Testis (tissue), 5 donors: ENCODE measurements at places on chromosomes 1 and 21.
A peak's percentile ranks its signal among the peaks of the same experiment; 100 is the strongest.

- no peak for DNase-seq
These were observed 3.8 kb upstream of the TMEM222 start for GRCh38 chr1:27318136-27318535.

DNA sequence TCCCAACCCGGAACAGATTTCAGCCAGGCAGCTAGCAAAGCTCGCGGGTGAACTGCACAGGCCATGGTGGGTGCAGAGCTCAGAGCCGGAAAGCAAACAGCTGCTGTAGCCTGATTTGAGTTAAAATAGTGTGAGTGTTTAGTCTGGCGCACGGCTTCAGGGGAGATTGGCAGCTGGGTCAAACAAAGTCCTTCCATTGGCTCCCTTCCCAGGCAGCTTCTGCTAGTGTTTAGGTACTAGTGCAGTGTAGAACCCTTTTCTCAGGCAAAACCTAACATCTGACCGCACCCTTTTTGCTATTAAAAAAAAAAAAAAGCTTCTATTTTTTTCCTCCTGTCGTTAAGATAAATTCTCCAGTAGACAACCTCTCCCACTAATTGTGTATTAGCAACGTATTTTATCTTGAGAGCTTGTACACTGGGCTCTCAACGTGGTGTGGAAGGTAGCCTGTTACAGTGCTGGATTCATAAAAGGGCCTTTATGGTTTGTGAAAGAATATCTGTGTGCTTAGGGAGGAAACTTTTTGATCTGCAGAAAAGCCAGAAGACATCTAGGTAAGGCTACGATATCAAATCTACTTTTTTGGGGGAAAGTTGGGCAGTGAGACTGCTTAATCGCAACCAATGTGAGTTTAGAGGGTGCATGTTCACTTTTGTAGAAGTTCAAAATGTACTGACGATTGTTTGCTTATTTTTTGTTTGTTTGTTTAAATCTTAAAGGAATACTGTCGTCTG, 689.6 kb downstream of the USP25 start:
- DNase-seq: peak; percentile 88

GRCh38 chr1:17004466-17005364, 7.0 kb downstream of the ATP13A2 start:
- DNase-seq: no peak

- DNase-seq: no peak
These were observed 19.3 kb downstream of the OR10R2 start for GRCh38 chr1:158491316-158491715.

DNA sequence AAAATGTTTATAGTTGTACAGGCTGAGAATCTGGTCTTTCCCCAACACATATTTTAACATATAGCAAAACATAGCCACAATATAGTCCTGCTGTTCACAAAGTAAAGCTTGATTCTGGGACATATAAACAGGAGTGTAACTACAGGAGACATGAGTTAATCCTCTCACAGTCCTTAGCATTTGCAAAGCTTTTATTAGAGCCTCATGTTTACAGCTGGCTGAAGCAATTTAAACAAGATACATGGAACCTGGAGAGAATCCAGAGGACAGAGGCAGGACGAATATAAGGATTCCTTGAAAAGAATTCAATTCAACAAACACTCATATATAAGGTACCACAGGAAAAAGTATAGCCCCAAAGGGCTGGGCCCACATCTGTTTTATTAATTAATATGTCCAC, 163.4 kb downstream of the ADGRL4 start:
- DNase-seq: no peak

DNA sequence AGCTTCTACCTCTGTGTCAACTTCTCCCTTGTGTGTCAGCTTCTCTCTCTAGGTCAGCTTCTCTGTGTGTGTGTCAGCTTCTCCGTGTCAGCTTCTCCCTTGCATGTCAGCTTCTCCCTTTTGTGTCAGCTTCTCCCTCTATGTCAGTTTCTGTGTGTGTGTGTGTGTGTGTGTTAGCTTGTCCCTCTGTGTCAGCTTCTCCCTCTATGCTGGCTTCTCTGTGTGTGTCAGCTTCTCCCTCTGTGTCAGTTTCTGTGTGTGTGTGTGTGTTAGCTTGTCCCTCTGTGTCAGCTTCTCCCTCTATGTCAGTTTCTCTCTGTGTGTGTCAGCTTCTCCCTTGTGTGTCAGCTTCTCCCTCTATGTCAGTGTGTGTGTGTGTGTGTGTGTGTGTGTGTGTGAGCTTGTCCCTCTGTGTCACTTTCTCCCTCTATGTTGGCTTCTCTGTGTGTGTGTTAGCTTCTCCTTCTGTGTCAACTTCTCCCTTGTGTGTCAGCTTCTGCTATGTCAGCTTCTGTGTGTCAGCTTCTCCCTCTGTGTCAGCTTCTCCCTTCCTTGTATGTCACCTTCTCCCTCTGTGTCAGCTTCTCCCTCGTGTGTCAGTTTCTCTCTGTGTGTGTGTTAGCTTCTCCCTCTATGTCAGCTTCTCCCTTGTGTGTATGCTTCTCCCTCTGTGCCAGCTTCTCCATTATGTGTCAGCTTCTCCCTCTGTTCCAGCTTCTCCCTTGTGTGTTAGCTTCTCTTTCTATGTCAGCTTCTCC, 6.3 kb upstream of the UBXN10 start:
- no peak for DNase-seq

- no peak for DNase-seq
These were observed 5.3 kb upstream of the ADAMTS5 start for GRCh38 chr21:26972192-26972591.

DNA sequence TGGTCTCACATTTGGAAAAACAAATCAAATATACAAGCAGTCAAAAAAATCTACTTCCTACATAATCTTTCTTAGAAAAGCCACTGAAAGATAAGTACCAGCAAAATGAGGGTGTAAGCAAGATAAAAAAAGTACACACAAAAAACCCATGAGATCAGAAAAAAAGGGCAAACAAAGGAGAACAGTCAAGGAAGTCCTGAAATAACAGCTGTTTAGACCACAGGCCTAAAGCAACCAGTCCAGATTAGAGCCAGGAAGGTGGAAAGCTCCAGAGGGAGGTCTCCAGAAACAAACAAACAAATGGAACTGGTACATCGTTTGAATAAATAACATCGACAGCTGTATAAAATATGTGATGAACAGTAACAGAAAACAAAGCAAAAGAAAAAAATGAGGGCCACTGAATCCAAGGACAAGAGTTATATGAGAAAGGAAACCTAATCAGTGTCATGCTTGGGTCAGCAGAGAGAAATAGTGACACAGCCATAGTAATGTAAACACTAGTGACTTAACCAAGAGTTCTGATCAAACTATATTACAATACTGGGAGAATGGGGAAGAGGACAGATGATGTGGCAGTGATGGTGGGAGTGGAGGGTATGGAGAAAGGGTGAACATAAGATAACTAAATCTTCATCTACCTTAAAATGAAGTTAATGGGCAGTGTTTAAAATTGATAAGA, 67.5 kb downstream of the NVL start:
- no peak for DNase-seq

DNA sequence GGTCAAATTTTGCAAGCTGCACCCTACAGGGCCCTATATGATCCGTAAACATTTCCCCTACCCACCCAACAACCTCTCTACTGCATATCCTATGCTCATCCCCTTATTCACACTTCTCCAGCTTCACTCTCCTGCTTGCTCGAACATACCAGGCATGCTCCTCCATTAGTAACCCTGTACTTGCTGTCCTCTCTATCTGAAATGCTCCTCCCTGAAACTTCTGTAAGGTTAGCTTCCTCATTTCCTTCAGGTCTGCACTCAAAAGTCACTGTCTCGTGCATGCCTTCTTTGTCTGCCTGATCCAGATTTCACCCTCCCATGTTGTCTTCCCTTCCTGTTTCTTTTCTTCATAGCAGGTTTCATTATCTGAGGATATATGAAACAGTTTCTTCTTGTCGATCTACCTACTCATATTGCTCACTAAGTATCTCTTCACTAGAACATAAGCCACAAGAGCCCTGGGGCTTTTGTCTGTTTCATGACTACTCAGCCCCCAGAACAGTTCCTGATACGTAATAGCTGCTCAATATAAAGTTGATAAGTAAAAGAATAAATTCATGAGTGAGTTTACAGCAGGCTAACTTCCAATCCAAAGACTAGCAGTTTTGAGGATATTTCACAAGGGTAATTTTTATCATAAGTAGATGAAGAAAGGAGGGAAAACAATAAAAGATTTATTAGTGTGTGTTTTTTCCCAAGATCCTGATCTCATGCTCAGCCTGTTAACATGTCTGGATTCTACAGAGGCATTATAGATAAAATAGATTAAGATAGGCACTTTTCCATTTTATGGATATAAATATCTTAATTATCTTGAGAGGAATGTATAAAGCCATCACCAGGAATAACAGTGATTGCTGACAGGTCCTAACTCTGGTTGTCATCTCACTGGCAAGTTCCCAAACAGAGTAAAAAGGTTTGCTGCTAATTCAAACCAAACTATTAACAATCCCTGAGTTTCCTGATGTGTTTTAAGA, 392.5 kb upstream of the ESRRG start:
- DNase-seq: no peak

GRCh38 chr1:155999964-156000363, 20.8 kb downstream of the SSR2 start:
- no peak for DNase-seq

- no peak for DNase-seq
These were observed 154.9 kb downstream of the TGFBR3 start for GRCh38 chr1:91730801-91731732.

DNA sequence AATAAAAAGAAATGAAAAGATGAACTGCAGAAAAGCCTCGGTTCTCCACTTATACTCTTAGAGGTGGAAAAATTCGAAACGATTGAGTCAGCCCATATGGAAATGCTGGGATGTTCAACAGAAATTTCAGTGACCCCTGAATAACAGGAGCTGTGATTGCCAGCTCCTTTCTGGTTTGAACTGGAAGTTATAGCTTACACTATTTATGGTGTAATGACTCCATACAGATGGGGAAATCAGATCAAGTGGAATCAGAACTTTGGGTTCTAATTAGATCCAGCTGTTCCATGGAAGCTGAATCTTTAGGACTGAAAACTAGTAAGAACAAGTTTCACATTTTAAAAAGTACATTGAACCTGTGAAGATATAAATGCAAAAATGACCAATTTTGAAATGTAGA, 569.3 kb upstream of the ZRANB2 start:
- no peak for DNase-seq

GRCh38 chr1:111184663-111185062, 15.8 kb downstream of the DENND2D start:
- no peak for DNase-seq

DNA sequence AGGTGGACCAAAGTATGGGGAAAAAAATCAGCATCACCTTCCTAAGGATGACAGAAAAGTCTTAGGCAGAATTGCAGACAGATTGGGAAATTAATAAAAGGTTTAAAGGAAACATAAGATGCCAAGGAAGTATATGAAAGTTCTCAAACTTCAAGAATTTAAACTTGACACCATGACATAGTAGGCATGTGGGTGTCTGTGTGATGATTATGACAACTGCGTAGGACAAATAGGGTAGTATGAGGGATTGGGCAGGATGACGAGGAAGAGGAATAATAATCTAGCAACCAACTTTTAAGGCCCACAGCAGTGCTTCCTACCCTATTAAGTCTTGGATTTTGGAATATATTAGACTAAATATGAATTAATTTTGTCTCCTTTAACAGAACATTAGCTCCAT, 52.4 kb downstream of the HNRNPR start:
- DNase-seq: no peak

DNA sequence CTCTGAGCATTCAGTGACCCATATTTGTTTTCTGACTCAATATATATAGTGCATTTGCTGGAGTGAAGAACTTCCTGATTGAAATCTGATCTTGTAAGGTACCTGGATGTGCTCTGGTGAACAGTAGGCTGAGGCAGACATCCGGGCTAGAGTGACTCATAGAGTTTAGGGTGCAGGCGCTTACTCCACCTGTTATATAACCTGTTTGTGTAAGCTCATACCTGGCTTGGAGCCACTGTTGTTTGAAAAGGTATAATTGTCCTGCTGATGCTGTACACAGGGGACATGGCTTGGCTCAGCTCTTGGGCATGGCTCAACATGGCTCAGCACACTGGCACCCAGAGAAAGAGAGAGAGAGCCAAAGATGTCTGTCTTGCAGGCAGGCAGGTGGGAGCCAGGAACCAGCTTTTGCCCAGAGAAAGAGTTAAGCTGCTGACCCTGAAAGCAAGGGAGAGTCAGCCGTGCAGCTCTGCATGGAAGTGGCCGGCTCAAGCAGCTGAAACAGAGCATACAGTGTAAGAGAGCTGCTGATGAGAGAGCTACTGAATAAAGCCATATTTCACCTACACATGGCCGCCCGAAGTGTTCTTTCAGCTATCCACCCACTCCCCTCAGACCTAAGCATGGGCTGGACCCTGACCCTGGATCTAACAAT, 43.2 kb downstream of the GJA5 start:
- no peak for DNase-seq

DNA sequence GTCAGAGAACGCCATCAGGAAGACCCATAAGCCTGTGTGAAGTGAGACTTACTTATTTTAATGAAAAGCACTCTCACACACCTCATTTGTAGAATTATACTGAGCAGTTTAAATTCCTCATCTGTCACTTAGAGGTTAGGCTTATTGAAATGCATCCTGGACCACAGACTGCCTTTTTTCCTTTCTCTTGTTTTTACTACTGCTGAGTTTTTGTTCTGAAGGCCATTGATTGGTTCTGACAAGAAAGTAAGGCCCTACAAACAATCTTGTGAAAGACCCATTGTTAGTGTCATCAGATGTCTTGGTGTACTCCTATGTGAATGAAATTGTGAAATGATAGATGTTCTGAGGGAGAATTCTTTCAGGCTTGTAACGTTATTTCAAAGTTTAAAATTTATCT, 1343.3 kb upstream of the ADGRL2 start:
- DNase-seq: no peak

DNA sequence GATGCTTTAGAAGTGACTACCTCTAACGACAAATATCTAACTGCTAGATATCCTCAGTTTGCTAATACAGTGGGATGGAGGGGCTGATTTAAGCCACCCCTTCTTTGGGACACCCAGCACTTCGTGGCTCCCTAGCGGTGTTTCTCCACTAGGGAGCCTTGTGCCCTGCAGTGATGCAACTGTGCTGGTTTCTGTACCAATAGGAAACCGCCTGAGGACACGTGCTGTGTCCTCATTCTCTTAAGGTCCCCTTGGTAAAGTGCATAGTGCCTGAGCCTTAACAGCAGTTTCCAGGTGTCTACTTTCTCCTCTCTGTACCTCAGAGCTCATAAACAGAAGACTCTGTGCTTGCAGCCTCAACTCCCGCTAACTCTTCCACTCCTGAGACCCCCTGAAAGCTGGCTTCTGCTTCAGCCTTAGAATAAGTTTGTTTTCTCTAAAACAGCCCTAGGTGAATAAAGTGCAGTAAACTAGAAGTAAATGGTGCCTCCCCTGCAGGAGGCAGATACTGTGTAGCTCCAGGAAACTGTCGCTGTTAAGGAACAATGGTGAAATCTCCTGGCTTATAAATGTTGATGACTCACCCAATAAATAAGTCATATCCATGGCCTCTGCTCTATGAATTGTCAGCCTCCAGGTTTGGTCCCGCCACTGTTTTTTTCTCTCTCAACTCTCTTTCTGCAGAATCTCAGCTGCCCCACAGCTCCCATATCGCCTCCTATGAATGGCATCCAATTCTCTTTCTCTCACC, 130.4 kb downstream of the AK5 start:
- no peak for DNase-seq

- no peak for DNase-seq
These were observed 51.1 kb downstream of the DOP1B start for GRCh38 chr21:36207577-36208320.
